NCI-H748 treated with DMSO at 0.1 percent for 48 hours (cell line): ENCODE measurements at places on chromosomes 4 and X.

GRCh38 chrX:119721487-119721886 is 28.5 kb upstream of the SEPTIN6 start:
- DNase-seq: no peak

DNA sequence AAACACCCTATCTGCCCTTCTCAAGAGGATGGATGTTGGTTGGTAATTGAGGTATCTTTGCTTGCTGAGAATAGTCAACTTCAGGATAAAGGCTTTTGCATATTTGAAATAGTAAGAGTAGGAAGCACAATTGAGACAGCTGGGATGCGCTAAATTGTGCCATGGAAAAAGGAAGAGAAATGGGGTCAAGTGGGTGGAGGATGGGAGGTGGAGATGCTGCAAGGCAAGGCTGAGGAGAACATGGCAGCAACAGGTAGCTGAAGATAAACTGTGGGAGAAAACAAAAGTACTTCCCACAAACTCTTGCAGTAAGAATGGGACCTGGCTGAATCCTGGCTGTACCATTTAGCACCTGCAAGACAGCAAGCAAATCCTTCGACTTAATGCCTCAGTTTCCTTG is 13.9 kb upstream of the CDS1 start:
- DNase-seq: no peak

- DNase-seq: no peak
Observed at GRCh38 chrX:19660604-19661255, 145.4 kb upstream of the MAP3K15 start.

GRCh38 chr4:15757054-15757453 is 21.1 kb upstream of the CD38 start:
- no peak for DNase-seq

DNA sequence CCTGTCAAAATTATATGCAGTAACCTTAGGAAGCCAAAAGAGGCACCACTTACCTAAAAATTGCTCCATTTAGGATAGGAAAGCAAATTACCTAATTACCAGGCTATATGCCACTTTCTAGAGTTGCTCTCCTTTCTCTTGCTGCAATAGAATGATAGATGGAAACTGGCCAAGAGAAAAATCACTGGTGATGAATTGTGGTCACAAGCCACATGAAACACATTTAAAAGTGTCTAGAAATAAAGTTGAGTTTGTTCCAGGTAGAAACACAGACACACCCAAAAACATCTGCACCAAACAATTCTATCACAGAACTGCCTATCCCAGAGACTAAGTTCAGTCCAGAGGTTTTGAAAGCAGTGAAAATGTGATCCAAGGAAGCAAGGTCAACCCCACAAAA is 337.7 kb downstream of the PCDH19 start:
- no peak for DNase-seq

DNA sequence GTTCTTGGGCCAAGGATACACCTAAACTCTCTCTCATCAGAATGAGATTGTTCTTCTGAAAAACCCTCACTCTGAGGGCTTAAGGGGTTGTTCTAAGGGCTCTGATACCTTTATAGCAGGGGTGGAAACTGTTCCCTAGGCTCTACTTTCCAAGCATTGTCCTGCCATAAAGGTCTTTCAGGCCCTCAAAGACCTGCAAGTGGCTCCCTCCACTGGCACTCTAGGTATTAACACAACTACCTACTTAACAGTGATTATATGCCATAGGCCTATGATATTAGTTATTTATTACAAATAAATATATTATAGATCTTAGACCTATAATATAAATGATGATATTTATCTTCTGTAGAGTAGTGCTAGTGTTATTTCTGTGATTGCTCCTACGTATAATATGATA is 473.7 kb upstream of the RPS6KA3 start:
- DNase-seq: no peak
